Fibroblast of skin of right biceps (primary cell): ENCODE measurements at places on chromosomes 4 and X.

GRCh38 chrX:69216446-69216845 is 51.2 kb upstream of the PJA1 start:
- no peak for DNase-seq

DNA sequence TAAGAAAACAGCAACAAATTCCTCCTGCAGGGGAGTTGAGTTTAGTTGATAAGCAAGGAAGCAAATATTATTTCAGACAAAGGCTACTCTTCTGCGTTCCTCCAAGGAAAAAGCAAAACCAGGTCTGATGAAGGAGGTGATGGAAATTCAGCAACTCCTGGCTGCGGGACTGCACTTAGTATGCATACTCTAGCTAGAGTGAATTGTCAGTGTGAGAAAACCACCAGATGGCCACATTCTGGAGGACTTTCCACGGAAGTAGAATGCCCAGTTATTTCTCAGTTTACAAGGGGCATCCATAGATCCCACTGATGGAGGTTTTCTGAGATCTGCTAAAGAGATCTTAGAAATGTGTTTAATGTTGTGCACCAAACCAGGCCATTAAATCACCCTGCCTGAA is 338.6 kb upstream of the PUDP start:
- no peak for DNase-seq

DNA sequence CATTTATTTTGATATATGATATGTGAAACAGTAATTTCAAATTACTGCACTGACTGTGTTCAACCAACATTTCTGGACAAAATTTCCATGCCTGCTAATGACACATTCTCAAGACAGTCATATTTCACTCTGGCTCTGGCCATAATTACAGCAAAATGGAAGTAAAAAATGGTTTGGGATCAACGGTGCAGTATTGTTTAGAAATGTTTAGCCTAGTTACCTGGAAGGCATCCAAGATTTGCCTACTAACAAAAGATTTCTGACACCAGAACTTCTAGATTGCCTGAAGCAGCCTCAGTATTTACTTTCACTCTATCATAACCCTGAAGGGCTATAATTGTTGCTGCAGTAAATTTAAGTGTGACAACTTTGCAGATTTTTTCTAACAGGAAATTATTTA is 416.3 kb downstream of the PCDH10 start:
- peak; percentile 79 for DNase-seq

- DNase-seq: peak; percentile 18
Observed at GRCh38 chr4:158347556-158347955, 137.3 kb downstream of the TMEM144 start.

GRCh38 chrX:119728487-119728886 is 29.9 kb upstream of the SOWAHD start:
- DNase-seq: no peak

GRCh38 chrX:109847257-109848187 is 114.5 kb upstream of the ACSL4 start:
- DNase-seq: peak; percentile 95

DNA sequence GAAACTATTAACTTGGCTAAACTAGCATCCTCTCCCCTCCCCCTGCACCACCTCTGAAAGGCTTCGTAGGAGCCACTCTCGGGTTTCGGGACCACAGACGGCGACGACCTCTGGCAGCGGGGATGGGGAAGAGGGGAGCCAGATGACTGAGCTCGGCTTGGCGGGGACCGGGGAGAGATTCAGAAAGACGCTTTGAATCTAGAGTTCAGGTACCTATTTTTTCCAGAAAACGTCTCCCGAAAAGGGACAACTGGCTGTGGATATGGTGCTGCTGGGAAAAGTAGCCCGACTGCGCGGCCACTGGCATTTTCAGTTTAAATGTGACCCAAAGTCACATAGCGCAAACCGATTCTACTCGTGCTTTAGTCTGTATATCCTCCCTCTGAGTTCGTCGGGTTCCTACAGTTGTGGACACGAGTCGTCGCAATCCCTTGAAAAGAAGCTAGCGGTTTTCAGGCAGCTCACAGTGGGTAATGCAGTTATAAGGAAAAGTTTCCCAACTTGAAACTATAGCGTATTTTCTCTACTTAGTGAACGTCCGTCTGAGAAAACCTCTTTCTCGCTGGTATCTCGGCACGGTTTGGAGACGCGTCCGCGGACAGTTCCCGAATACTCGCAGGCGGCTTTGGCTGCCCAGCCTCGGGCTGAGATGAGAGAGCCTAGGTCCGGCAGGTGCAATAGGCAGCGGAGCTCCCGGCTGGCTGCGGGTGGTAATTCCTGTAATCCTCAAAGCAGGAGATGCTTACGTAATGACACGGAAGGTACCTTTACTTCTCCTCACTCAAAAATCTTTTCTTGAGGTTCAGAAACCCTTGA is 1.3 kb downstream of the PARM1 start:
- peak; percentile 5 for DNase-seq

- DNase-seq: no peak
Observed at GRCh38 chr4:65635051-65635821, 35.1 kb downstream of the EPHA5 start.

- peak; percentile 48 for DNase-seq
Observed at GRCh38 chr4:55258152-55258865, 87.7 kb upstream of the SRD5A3 start.

- no peak for DNase-seq
Observed at GRCh38 chr4:166228112-166228511, 355.1 kb downstream of the TLL1 start.

- no peak for DNase-seq
Observed at GRCh38 chr4:41148931-41149330, 65.4 kb downstream of the APBB2 start.

DNA sequence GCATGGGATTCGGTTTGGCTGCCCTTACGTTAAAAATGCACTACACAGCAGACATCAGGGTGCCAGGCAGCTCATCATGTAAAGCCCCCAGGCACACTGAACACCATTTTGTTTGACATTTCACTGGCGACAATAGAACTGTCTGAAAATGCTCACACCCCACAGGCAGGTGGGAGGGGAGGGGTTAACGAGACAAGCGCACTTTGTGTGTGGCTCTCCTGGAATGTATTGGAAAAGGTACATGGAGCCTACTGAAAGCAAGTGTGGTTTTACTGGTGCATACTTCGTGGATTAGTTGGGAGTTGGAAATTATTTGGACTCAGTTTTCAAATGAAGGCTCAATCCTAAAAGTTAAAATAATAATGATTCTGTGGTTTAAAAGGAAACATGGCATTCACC is 31.6 kb upstream of the PPARGC1A start:
- peak; percentile 39 for DNase-seq

DNA sequence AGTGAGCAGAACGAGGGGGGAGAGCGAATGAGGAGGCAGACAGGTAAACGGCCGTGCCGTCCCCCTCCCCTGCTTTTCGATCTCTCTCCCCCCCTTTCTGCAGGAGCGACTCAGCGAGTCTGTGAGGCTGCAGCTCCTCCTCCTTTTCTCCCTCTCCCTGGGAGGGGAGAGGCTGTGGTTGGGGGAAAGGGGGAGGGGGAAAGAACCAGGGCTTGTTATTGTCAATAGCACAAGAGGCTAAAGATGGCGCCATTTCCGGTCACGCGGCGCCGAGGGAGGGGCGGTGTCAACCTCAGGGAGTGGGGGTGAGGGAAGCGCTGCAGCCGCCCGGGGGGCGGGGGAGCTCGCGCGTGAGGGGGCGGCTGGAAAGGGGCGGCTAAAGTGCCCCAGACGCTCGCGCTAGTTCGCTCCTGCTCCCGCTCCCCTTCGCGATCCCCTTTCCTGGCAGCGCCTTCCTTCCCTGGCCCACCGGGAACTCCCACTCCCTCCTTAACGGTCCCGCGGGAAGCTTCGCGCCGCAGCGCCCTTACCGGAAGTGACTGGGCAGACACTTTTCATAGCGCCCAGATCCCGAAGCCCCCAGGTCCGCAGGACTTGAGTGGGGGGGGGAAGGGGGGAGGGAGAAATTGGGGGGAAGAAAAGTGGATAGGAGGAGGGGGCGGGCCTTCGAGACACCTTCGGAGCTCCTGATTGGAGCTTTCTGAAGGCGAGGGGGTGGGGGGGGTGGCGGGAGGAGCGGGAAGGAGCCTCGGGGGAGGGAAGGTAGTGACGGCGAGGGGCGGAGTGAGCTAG is at the start of gene CUL4B:
CUL4B (minus strand) TSS at position 121 of the 792 bp plus-strand sequence. CDS start 324 bp downstream, outside the sequence.
- DNase-seq: peak; percentile 96

DNA sequence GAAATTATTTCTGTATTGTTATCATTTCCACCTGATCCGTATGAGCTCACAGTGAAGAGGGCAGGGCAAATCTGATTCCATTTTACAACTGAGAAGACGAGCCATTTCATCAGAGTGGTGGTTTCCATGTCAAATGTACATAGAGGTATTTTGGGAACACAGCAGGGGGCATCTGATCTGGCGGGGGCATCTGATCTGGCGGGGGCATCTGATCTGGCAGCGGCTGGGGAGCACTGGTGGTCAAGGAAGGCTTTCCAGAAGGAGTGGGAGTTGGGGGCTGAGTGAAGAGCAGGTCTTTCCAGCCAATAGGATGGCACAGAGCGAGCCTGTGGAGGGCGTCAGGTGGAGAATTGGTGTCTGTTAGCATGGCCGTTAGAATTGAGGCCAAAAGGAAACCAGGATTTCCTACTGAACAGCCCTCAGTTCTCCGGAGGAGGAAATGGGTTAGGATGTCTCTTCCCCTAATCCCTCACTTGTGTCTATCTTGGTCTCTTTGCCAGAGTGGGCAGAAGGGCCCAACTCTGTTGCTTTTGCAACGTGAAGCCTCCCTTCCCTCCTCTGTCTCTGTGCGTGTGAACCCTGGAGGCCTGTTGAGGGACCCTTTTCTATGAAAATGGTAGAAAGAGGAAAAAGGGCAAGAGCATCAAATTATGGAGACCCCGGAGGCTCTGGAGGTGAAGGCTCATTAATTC is 41.3 kb downstream of the RHOH start:
- no peak for DNase-seq

GRCh38 chr4:154677300-154677699 is 64.8 kb upstream of the FGG start:
- no peak for DNase-seq

- no peak for DNase-seq
Observed at GRCh38 chrX:39121903-39122302, 320.6 kb downstream of the MID1IP1 start.

GRCh38 chr4:135732448-135732847 is 1530.9 kb upstream of the PABPC4L start:
- DNase-seq: no peak

- DNase-seq: no peak
Observed at GRCh38 chr4:25950461-25951389, 36.7 kb downstream of the SMIM20 start.

GRCh38 chr4:102386966-102387365 is 41.7 kb upstream of the SLC39A8 start:
- DNase-seq: no peak

- DNase-seq: no peak
Observed at GRCh38 chr4:38310446-38311043, 350.3 kb downstream of the PTTG2 start.

DNA sequence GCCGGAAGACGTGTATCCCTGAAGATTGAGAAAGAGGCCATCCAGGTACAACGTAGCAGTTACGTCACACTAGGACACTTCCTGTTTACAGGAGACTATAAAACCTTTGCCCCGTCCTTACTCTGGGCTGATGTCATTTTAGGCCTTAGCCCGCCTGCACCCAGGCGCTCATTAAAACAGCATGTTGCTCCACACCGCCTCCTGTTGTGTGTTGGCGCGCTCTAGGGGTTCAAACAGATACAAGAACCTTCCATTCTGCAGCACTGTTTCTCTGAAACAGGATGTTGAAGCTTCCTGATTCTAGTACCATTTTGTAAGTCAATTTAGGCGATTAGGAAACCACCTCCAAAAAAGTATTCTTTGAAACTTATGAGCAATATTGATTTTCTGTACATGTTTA is 722.1 kb downstream of the PCDH7 start:
- DNase-seq: no peak

DNA sequence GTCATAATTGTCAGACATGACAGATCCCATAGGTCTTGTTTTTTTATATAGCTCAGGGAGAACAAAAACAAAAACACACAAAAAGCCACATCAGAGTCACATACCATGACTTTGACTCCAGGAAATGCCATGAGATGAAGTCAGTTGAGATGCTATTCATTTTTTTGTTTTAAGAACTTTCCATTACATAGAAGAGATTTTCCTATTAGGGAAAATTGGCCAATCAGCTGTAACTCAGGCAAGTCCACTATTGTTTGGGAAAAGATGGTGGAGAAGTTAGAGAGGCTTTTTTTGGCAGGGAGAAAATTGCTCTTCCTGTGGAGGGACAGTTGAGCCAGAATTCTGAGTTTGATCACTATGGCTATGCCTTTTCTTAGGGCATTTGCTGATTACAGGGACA is 72.6 kb downstream of the SMARCA5 start:
- peak; percentile 53 for DNase-seq

DNA sequence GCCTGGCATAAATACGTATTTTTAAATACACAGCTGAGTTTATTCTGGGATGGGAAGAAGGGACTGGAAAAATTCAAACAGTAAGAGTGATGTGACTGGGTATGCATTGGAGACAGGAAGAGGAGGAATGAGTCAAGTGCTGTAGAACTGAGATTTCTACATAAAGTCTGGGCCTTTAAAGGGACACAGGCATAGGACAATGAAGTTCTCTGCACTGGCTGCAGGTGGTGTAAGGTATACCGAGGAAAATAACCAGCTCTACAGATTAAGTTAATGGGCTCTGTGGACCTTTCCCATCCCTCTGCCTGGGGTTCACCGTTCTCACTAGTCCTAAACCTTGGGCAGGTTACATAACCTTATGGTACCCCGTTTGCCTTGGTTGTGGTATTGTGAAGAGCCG is 68.7 kb downstream of the DHX15 start:
- DNase-seq: no peak

- DNase-seq: no peak
Observed at GRCh38 chrX:153685751-153686696, 1.7 kb upstream of the SLC6A8 start.

- no peak for DNase-seq
Observed at GRCh38 chr4:5435201-5435600, 273.2 kb downstream of the EVC2 start.

DNA sequence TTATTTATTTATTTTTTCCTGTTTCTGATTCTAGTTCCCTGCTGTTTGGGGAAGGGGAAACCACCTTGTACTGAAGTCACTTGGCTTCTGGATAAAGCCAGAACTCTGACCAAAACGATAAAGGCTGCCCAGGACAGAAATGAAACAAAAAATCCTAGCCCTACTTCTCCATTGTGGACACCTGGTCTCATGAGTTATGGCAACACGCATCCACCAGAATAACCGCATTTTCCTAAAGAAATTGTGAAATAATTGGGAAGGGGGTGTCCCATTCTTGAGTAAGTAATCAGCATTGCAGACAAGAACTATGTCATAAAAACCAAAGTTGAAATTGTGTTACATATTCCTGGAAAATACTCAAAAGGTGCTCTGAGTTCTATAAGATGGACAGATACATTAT is 42.1 kb downstream of the SLC9A7 start:
- no peak for DNase-seq
